ENCODE measurements at places on chromosomes 4 and X. TPM values are rescaled to one million over a fixed set of nuclear protein-coding genes. Genes with fewer than 3 reads are reported as not detected.

Gene SHOX
- not detected for polyA plus RNA-seq

DNA sequence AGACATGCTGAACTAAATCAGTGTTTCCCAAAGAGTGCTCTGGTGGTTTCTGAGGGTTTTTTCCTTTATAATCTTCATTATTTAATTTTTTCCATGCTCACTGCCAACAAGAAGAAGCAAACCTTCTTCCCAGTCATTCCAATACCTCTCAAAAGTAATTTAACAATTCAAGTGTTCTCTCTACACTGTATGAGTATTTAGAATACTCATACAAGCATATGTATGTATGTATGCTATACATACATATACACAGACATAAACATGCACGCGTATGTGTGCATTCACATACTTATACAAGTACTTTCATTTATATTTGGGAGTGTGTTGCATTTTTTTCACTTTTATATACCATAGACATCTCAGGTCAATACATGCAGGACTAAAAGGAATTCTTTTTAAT is 54.3 kb upstream of the TXK start:
- DNase-seq: no peak

GRCh38 chr4:116639070-116639577 is 446.3 kb downstream of the TRAM1L1 start:
- no peak for DNase-seq

DNA sequence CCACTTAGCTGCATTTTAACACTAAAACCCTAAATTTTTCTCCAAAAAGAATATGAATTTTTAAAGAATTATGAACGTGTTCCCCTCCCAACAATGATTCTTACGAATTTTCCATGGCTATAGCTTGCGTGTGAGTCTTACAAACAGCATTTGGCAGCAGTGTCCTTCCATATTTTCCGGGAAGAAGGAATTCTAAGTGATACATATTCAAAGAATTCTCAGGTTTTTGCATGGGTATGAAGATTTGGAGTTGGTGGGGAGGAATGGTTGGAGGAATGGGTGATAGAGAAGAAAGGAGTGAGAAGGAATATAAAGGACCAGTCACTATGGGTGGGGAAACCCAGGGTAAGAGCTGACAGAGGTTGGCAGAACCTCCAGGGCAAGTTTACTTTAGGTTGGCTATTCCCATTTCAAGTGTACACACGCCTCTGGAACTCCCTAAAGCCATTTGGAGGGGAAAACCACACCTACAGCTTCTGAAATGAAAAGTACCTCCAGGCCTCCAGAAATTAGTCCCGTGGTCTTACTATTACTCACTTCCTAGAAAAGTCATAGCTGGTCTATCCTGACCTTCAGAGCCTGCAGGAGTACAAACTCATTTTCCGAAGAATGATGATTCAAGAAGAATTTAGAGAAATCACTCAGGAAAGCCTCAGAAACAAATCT is 420.8 kb upstream of the DIPK2B start:
- DNase-seq: no peak

DNA sequence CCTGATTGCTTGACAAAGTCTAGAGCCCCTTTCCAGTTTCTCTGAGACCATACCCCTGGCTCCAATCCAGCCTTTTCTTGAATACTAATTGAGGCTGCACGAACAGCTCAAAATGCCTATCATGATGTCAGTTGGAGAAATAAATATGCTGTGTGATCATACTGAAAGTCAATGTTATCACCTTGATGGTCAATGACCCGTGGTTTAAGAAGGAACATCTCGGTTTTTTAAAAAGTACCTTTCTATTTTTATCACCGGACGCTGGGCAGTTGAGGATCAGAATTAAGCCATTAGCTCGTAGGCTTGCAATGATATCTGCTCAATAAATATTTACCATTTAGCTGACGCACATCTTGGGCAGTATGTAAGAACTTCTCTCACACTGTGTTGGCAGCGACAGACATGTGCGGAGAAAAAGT is 852 bp upstream of the WDR44 start:
- no peak for DNase-seq

- DNase-seq: no peak
Observed at GRCh38 chrX:1400049-1400448, 8.1 kb upstream of the SLC25A6 start.

GRCh38 chrX:40511258-40511657 is 69.5 kb upstream of the ATP6AP2 start:
- no peak for DNase-seq

Gene MAGEA2B
- polyA plus RNA-seq: not detected

DNA sequence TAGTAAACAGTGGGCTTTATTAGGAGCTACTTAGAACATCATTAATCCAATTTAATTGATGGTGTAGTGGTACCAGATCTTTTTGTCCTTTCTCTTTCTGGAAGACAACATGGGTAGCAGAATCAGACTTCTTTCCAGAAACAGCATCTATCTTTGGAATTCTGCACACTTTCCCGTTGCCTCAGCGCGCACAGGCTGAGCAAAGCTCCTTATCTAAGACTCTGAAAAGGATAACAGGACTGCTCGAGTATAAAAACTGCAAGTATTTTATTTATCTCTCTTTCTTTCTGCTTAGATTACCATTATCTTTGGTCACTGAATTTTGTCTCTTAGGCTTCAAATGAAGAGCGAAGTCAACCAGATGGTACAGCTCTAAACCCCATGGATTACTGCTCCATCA is 191.7 kb downstream of the DHX15 start:
- no peak for DNase-seq

Gene SLC7A11
- polyA plus RNA-seq: 2.3 TPM

Gene MAOA
- polyA plus RNA-seq: 31.9 TPM

DNA sequence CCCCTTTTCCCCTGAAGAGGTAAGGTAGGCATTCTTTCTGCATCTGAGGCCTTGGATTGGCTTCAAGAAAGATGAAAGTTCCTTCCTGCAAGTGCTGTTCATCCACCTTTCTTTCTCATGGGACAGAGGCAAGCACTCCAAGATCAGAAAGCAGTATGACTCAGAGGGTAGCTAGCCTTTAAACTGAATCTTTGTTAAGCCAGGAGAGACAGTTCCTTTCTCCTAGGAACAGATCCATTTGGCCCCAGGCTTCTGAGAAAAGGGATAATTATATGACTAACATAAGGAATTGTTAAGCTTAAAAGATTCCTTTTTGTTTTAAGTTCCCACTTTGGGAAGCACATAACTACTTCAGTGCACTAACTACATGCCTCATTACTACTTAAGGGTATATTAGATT is 192.0 kb downstream of the PPP3CA start:
- no peak for DNase-seq

DNA sequence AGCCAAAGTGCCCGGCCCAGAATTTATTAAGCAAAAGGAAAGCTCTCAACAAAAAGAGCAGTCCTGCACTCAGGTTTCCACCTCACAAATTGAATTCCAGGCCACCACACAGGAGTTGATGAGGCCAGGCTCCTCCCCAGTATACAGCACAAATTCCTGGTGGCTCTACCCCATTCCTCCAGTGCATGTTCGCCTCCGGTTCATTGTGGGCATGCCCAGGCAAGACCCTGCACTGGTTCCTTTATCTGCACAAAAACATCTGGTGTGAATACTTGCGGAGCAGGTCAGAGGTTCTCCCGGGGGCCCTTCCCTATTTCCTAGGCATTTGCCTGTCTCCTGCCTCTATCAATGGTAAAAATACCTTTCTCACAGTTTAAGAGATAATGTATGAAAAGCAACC is 195.2 kb upstream of the ANXA10 start:
- DNase-seq: no peak
